C1 segment of cervical spinal cord (tissue), 14 donors: ENCODE measurements at places on chromosomes 1 and 21.

- no peak for DNase-seq
Observed at GRCh38 chr1:173424782-173425407, 52.2 kb upstream of the PRDX6 start.

DNA sequence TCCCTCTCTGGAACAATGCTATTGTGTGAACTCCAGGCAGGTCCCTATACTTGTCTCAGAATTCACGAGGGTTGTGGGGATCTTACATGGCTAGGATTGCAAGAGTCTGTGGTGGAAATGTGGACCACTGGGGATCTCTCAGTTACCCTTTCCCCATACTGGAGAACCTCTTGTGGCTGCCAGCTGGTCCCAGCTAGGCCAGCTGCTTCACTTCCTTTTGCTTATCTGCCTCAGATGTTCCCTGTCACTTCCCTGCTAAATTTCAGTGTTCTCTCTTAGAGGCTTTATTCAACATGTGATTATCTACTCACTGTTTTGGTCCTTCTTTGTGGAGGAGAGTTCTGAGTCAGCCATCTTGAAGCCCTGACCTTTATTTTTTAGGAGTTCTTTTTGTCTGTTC lies 75.9 kb upstream of the SAMD13 start:
- no peak for DNase-seq

DNA sequence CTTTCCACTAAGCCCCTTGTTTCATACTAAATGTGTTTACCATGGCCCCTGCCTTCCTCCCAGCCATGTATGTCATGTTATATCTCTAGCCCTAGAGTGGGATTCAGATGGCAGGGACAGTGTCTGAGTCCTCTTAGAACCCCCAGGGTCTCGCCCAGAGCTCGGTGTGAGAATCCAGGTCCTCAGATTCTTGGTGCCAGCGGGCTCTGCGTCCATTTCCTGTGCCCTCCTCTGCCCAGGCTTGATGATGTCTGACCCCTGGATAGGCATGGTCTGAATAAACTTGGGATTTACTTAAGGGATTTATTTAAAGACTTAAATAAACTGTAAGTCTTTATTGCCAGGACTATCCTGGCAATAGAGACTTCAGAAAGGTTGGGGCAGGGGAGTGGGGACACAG lies 6.2 kb upstream of the KISS1 start:
- DNase-seq: no peak

DNA sequence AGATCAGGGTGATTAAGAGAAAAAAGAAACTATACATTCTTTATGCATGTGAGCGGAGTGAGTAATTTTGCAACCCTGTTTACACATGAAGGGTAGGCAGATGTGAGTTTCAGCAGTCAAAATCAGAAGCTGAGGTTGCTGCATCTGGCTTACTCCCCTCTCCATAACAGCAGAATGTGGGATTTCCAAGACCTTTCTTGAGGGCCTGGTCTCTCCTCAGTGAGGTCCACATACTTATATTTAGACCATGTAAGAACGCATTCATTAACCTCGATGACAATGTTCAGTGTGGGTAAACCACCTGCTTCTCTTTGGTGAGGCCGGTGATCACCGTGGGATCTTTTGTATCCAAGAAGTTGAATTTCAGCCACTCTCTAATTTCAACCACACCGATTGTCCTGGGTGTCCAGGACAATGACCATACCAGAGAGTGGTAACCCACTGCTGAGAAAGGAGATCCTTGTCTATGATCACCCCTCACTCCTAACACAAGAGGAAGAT lies 18.7 kb upstream of the RAP1A start:
- DNase-seq: no peak

GRCh38 chr1:59674595-59674994 lies 140.2 kb upstream of the HOOK1 start:
- no peak for DNase-seq
